Skeletal muscle cell (primary cell): ENCODE measurements at places on chromosomes 1 and 21.

DNA sequence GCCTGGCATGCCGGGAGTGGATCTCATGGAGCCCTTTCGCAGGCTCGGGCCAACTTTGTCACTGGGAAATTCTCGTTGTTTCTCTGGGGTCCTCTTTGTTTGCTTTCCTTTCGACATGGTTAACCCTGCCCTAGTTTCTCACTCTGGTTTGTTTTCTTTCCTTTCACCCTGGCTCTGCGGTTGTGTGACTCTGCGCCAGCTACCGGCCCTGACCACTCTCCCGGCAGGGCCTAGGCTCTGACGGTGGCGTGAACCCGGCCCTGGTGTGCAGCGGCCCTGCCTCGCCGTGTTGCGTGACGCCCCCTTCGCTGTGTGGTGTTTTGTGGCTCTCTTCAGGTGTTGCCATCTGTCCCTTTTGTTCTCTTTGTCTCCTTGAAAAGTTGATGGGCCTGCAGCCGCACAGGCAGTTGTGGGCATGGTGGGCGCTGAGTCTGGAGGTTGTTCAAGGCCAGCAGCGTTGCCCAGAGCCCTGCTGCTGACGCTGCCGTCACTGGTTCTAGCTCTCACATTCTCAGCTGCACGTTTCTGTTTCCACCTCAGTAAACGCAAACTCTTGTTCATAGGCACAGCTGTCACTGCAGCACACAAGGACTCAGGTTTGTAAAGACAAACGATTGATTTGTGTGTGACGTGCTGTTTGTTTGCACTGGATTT is 64.6 kb upstream of the DIP2A start:
- DNase-seq = no peak

GRCh38 chr1:219544163-219544846 is 68.6 kb downstream of the ZC3H11B start:
- DNase-seq = no peak

DNA sequence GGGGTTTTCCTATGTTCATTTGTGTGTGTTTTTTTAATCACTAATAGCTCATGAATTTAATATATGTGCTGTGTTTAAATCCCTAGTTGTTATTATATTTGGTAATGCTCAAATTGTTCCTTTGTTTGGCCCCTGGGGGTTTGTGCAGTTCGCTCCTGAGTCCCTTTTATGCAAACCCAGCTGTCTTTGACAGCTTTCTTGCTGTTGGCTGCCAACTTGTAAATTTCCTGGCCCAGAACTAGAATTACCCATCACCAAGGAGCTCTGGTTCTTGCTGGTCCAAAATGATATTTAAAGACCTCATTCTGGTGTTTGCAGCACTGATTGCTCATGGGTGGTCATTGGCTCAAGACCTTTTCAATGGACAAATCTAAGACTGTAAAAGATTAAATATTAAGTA is 39.6 kb upstream of the PGBD5 start:
- no peak for DNase-seq

DNA sequence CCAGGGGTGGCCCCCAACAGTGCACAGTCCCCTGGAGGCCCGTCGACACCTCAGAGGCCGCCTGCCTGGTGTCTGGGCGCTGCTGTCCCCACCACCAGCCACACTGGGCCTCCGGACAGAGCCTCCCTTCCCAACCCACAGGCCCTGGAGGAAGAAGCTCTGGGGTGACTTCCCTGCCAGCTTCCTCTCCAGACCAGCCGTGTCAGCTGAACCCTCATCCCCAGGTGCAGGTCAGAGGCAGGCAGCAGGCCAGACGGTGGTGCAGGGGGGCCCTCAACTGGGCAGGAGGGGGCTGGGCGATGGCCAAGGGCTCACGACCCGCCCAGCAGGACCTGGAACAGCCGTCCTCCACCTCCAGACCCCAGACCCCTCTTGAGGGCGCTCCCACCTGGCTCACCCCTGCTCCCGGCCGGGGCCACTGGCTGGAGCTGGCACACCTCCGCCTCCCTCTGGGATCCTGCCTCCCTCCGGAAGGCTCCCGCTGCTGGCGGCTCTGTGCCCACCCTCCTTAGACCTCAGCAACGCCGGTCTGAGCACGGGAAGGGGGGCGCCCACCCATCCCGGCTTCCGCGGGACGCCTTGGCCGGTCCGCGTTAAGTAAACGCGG is 520 bp downstream of the TNFRSF18 start:
- no peak for DNase-seq

GRCh38 chr1:172627702-172628101 is 31.2 kb upstream of the FASLG start:
- DNase-seq = no peak

GRCh38 chr1:163535807-163536206 is 214.1 kb downstream of the NUF2 start:
- no peak for DNase-seq

GRCh38 chr1:240572328-240572727 is 39.6 kb downstream of the GREM2 start:
- DNase-seq = no peak

- no peak for DNase-seq
Measured at GRCh38 chr1:248873993-248874533, 15.2 kb upstream of the ZNF692 start.

GRCh38 chr1:7013833-7014639 is 228.8 kb downstream of the CAMTA1 start:
- DNase-seq = no peak

DNA sequence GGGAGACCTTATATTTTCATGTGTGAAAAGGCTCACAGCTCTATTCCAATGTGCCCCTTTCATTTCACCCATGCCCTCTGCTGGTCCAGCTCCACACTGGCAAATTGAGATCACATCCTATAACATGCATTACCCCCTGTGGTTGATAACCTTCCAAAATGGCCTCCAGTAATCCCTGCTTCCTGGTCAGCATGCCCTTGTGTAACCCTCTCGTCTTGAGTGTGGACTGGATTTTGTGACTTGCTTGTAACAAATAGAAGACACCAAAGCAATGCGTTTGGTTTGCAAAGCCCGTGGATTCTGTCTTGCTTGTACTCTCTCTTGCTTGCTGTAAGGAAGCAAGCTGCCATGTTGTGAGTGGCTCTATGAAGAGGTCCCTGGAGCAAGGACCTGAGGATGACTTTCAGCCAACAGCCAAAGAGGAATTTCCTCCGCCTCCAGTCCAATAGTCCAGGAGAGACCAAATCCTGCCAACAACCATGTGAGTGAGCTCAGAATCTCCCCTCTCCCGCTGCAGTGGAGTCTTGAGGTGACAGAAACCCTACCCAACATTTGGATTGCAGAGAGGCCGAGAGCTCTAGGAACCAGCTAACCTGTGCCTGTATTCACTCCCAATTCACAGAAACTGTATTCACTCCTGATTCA is 17.4 kb downstream of the KCNA10 start:
- no peak for DNase-seq

- DNase-seq = no peak
Measured at GRCh38 chr1:151972542-151973248, 21.0 kb downstream of the S100A10 start.

DNA sequence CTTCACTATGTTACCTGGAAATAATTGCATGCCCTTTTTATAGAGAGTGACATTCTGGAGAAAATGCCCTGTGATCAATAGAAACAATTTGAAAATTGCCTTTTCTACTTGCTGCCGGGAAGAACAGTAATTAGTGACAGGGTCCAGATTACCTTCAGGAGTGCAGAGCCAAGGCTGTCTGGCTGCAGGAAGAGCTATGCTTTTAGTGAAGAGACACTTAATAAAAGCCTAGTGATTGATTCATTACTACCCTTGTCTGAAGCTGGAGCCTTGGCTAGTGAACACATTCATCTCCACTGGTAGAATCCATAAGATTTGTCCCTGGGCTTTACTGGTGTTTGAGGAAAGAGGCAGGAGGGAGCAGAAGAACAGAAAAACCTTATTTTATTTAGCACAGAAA is 12.9 kb upstream of the DNASE2B start:
- no peak for DNase-seq
